Activated CD8-positive, alpha-beta T cell treated with anti-CD3 and anti-CD28 coated beads for 36 hours (primary cell): ENCODE measurements at places on chromosomes 7 and 10.
A peak's percentile ranks its signal among the peaks of the same experiment; 100 is the strongest.

- DNase-seq = no peak
Measured at GRCh38 chr7:141301544-141301943, 227.7 kb downstream of the TMEM178B start.

GRCh38 chr10:130395248-130395936, 259.2 kb downstream of the GLRX3 start:
- no peak for DNase-seq

DNA sequence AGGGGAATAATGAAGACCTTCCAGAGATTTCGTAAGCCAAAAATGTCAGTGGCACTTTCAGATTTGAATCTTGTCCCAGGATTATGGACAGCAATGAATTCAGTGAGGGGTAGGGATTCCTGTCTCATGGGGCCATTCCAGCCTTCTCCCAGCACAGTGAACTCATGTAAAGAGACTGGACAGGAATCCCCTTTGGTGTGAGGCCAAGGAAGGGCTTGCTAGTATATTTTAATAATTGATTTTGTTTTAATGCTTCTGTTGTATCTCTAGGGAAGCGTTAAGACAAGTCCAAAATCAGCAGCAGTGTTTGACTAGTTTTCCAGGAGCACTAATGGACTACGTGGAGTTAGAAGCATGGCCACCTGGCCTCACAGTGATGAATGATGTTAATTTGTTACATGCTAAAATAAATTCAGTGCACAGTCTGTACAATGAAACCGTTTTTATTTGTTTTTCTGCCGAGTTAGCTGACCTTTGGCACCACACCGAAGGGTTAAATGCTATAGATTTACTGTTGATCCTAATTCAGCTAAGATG, 214.0 kb upstream of the DKK1 start:
- DNase-seq = no peak

- DNase-seq = no peak
Measured at GRCh38 chr7:101273206-101273605, 28.3 kb upstream of the FIS1 start.

- no peak for DNase-seq
Measured at GRCh38 chr10:60299961-60300883, 89.5 kb downstream of the ANK3 start.

GRCh38 chr7:139108266-139109187, 993 bp downstream of the ZC3HAV1 start:
- peak; percentile 37 for DNase-seq

GRCh38 chr7:129841465-129841864, 111.3 kb downstream of the UBE2H start:
- peak; percentile 36 for DNase-seq

DNA sequence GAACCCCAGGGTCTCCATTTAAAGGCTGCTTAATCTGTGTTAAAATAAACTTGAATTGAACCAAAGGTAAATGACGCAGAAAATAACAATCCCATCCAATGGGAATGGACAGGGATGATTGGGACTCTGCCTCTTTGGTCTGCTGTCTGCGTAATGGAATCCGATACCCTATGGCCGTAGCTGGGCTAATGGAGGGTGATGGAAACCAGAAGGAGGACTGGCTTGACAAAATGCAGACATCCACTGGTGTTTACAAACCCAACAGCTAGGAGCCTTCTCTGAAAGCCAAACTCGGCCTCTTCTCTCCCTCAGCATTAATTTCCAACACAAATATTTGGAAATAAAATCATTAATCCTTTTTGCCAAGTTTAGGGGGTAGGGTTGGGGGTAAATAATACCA, 162.2 kb upstream of the CHST15 start:
- DNase-seq = no peak
